ENCODE measurements at places on chromosomes 13 and 19. TPM values are rescaled to one million over a fixed set of nuclear protein-coding genes. Genes with fewer than 3 reads are reported as not detected.

DNA sequence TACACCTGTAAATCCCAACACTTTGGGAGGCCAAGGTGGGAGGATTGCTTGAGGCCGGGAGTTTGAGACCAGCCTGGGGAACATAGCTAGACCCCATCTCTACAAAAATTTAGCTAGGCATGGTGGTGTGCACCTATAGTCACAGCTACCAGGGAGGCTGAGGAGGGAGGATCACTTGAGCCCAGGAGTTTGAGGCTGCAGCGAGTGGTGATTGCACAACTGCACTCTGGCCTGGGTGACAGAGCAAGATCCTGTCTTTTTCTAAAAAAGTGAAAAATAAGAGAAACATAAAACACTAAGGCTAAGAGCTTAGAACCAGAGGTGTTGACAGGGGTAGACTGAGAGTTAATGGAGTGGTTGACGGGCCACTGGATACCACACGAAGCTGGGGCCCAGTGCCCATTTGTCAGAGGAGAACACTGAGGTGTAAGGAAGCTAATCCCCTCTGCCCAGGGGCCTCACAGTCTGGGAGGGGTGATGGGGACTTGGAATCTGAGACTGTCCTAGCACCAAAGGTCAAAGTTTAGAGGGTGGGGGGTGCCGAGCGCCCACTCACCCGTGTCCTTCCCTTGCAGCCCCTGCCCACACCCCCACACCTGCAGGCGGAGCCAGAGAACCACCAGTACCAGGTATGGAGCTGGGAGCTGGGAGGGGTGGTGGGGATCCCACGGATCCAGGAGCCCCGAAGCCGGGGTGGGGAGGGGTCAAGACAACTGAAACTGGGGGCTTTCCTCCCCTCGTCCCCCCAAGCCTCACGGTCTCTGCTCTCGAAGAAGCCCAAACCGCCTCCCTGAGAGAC, 10.9 kb downstream of the CEACAM19 start:
- H3K4me3 ChIP-seq, result no peak overlapping the region
- H3K36me3 ChIP-seq, result no peaks in the 10 kb centered on the region
- DNase-seq, result no peak

PTPRH gene
- 25.5 TPM for total RNA-seq

GRCh38 chr13:107450931-107451330, 764.4 kb downstream of the LIG4 start:
- H3K27me3 ChIP-seq, result no peaks in the 10 kb centered on the region
- no peak overlapping the region for H3K4me3 ChIP-seq
- H3K36me3 ChIP-seq, result no peaks in the 10 kb centered on the region
- no peak for DNase-seq
- H3K27ac ChIP-seq, result no peak overlapping the region
- no peaks in the 10 kb centered on the region for H3K4me1 ChIP-seq

DNA sequence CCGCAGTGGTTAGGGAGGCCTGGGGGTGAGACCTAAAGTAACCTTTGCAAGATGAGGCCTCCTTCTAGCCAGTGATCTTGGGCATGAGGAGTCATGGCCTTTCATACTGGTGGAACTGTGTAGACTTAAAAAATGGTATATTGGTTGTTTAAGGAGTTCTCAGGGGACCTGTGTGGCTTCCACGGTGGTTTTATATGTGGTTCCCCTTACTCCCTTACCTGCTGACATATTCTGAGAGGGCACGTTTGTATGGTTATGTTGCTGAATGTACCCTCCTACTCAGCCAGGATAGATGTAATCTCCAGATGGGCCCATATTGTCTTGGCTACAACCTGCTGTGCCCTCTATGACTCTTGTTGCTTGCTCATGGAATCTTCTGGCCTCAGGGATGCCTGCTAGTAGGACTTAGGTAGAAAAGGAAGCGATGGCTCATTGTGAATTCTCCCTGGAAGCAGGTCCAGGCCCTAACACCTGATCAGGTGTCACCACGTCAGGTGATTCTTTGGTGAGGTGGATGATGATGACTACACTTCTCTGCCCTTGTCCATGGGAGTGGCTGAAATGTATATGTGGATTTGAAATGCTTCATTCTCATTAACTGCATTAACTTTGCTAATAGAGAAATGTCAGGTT, 1.8 kb downstream of the ZNF460 start:
- no peaks in the 10 kb centered on the region for H3K27me3 ChIP-seq
- no peaks in the 10 kb centered on the region for H3K4me1 ChIP-seq
- DNase-seq, result no peak
- peak overlapping the region; percentile 67 for H3K4me3 ChIP-seq
- peaks cover 54% of the 10 kb centered on the region for H3K36me3 ChIP-seq

All from K562 (cell line).